ENCODE measurements at places on chromosomes 6 and 20.

DNA sequence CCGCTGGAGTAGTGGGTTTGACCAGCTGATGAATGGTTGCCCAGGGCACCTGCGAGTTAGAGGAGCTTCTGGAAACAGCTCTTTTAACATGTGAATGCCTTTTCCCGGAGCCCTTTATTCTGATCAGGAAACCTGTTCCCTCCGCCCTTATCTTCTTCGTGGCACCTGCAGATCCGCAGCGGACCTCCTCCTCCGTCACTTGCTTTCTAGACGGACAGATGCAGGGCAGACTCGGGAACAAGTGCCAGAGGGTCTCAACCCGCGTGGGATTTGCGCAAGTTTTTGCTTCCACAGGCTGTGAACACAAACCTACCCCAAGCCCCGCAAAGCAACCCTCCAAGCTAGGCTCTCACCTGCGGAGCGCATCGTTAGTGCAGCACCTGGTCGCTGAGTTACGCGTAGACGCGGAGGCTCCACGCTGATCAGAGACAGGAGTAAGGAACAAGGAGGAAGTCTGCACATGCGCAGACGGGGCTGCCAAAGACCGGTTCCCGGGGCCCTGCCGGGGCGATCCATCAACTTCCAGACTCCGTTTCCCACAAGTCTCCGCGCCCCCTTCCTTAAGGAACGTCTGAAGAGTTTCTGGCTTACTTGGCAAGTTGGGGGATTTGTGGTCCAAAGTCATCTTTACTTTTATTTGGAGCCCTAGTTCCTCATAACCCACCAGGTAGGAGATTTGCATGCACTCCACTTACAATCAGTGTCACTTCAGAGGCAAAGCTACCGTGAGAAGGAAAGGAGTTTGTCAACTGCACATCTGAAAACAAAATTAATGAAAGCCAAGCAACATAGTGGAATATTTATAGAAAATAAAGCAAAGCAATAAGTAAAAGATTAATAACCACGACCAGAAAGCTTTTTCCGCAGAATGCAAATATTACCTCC is 52.7 kb upstream of the ELMO2 start:
- DNase-seq = no peak

GRCh38 chr6:167049275-167049674 is 50.1 kb downstream of the CEP43 start:
- DNase-seq = no peak

DNA sequence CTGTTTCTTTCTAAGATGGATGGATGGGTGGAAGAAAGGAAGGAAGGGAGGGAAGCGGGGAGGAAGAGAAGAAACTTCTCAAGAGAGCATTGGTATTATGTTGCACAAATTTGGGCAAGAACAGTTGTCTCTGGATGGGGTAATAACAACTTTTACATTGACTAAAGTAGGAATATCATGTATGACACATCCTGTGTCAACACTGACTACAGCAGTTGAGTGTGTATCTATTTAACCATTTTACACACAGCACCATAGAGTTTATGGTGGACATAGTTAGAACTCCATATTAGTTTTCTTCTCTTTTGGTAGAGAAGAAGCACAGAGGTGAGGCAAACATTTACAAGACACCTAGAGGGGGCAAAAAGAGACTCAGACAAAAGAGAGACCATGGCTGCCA is 44.2 kb upstream of the RNF146 start:
- no peak for DNase-seq

DNA sequence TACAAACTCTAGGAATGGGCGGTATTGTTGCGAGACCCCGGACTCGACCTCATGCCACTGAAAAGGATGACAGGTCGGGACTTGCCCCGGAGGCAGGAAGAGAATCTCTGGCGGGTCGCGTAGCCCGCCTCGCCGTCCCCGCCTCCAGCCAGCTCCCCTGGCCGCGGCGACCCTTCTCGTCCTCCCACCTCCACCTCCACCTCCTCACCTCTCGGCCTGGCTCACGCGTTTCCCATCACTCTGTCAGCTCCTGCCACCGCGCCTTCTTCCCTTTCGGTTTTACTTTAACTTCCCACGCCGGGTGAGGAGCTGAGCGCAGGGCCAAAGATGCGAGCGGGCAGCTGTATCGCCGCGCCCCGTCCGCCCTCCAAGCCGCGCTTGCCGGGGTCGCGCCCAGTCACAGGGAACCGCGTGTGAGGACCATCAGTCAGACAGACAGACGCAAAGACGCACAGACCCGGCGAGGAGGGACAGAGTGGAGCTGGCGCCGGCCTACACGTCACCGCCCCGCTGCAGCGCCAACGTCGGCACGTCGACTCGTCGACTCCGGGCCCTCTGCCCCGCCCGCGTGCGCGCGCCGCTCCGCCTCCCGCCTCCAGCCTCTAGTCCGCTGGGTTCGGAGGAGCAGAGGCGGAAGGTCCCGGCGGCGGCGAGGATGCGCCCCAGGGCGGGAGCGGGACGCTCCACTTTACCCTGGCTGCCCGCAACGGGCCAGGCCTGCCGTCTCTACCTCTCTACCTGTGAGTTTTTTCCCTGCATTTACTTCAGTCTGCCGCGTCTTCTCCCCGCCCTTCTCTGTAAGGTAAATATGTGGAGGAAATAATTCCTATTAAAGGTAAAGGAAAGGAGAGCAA is at the start of gene ASCC3:
Gene ASCC3 (minus strand): TSS at position 477 of the 854 bp plus-strand sequence. CDS start 13,332 bp downstream, outside the sequence.
- DNase-seq = peak; percentile 92

DNA sequence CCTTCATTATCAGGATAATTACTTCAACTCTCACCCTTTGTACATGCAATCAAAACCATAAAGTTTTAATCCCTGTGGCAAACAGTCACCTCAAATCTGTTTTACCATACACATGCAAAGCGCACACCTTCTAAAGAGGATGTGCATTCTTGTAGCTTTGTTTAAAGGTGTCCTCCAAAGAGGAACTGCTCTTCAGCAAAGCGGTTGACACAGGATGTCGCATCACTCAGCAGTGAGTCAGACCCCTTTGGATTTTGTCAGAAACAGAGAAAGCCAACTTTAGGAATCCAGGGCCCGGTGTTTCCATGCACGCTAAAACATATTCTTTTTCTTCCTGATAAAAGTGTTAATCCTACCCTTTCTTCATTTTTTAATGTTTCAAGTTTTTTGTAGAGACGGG is 268.3 kb upstream of the ARID1B start:
- no peak for DNase-seq

GRCh38 chr20:24381886-24382285 is 87.5 kb upstream of the SYNDIG1 start:
- DNase-seq = no peak

DNA sequence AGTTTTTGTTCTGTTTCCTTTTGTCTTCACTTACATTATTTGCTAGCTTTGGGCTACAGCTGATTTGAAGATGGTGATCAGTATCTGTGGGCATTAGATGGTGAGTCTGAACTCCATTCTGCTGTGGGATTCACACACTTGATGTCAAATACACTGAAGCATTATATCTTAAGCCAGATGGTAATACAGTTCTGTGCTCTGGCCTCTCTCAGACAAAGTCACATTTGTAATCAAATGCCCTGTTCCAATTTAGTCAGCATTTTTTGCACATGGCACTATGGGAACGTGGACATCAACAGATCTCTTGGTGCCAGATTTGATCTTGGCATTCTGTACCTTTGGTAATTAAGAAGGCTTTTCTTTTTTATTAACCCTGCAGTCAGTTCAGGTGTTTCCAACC is 56.0 kb downstream of the SASH1 start:
- no peak for DNase-seq

- peak; percentile 64 for DNase-seq
Measured at GRCh38 chr6:25070547-25071366, 135.0 kb upstream of the RIPOR2 start.

- DNase-seq = no peak
Measured at GRCh38 chr20:1331101-1331500, 2.2 kb upstream of the SDCBP2 start.

DNA sequence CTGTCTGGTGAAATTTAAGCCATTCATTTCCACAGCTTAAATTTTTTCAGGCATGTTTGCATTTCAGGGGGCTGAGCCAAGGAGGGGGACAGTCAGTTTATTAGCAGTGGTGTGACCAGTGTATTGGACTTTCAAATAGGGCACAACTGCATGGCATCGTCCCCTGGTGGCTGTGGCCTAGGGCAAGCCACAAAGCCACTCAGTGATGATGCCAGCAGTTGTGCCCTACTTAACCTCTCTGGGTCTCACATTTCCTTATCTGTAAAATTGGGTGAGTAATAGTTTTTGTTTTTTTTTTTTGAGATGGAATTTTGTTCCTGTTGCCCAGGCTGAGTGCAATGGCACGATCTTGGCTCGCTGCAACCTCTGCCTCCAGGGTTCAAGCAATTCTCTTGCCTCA is 48.0 kb downstream of the CDC5L start:
- no peak for DNase-seq

DNA sequence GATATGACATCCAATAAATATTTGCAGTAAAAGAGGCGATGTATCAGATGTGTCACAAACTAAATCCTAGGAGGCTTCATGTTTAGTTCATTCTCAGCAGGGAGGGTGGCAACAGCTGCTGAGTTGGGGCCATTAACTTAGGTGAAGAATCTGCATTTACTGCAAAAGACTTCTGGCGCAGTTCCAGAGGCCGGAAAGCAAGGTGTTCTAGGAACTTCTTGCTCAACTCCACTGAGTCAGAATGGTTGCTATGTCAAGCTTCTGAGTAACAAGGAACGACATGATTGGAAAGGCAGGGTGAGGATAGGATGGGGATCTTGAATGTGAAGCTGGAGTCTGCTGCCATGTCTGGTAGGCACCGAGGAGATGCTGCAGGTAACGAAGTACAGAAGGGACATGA is 11.7 kb downstream of the ADNP start:
- no peak for DNase-seq

GRCh38 chr6:136225496-136225895 is 24.6 kb downstream of the MTFR2 start:
- no peak for DNase-seq

DNA sequence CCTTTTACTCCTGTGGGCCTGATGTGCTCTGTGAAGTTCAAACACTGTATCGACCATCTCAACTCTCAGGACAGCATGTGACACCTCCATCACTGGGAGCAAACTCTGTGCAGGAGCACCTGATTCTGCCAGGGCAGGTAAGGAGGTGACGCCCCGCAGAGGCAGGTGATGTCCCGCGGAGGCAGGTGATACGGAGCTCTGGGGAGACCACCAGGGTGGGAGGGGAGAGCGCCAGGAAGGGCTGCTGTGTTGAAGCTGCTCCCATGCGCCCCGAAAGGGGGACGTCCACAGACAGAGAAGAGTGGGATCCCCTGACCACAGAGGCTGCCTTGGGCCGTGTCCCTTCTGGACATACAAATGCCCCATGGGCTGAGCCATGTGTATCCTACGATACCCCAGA is 58.3 kb downstream of the DACT2 start:
- DNase-seq = no peak

DNA sequence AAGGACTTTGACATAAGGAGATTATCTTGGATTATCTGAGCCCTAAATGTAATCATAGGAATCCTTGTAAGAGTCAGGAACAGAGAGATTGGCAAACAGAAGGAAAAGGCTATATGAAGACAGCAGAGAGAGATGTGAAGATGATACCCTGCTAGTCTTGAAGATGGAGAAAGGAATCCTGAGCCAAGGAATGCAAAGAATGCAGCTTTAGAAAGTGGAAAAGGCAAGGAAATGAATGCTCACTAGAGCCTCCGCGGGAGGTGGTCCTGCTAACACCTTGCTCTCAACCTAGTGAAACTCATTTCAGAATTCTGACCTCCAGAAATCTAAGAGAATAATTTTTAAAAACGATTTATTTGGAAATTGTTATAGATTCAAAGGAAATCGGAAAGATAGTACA is 117.1 kb downstream of the TBXT start:
- no peak for DNase-seq

DNA sequence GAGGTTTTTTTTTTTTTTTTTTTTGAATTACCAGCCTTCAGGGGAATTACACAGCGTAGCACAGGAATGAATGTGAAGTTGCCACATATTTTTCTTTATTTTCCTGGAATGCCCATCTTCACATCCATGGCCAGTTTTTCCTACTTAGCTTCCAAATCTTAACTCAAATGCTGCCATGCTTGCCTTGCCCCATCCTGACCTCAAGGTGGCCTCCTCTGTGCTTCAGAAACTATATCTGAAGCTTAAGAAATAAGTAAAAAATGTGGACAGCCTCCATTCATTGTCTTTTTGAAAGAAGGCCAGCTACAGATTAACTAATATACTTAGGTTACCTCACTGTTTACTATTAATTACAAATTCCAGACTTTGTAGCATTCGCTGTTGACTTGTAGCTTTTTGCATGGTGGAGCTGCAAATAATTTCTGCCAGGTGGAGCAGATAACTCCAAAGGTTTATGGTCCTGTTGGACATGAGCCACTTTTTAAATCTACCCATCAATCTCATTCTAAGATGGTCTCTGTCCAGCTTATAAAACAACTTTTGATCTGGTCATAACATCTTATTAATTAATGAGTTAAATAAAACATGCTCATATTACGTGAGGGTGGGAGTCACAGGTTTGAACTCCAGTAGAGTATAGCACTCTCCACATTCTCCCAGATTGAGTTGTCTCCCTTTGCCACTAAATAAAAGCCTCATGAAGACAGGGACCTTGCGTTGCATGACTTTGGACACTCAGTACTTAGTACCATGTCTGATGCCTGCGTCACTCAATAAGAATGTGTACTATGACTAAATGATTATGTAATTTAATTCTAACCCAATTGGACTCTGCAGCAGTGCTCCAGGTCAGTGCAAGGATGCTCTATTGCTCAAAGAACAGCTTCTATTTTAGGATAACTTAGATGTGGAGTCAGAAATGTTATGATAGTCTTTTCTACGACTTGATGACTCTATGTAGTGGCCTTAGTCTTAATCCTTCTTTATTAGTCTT is 678.6 kb upstream of the CITED2 start:
- no peak for DNase-seq

GRCh38 chr6:15239616-15240364 is 6.1 kb upstream of the JARID2 start:
- DNase-seq = no peak

DNA sequence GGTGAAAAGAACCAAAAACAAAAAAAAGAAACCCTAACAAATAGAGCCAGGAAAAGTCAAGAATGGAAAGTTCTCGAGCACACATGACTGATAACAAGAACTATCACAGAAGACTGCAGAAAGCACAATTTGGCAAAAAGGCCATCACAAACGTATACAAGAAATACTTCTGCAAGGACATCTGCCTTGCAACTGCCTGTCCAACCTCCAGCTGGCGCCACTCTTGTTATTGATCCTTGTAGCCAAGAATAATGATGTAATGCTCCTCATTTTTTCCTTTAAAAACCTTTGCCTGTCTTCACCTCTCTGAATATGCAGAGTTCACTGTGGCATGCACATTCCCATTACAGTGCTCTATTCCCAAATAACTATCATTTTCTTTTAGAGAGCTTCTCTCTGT is 87.9 kb upstream of the BMP5 start:
- no peak for DNase-seq

GRCh38 chr6:89528866-89529265 is 95.9 kb downstream of the ANKRD6 start:
- no peak for DNase-seq

GRCh38 chr20:44170816-44171410 is 16.1 kb downstream of the JPH2 start:
- DNase-seq = no peak

GRCh38 chr6:151536188-151536479 is 42.3 kb downstream of the CCDC170 start:
- no peak for DNase-seq
